Activated CD4-positive, CD25-positive, alpha-beta regulatory T cell (primary cell): ENCODE measurements at places on chromosomes 1 and 21.

GRCh38 chr1:112457955-112458354 is 50.8 kb upstream of the WNT2B start:
- DNase-seq: no peak

- DNase-seq: no peak
Observed at GRCh38 chr1:98048751-98049325, 128.0 kb upstream of the DPYD start.

DNA sequence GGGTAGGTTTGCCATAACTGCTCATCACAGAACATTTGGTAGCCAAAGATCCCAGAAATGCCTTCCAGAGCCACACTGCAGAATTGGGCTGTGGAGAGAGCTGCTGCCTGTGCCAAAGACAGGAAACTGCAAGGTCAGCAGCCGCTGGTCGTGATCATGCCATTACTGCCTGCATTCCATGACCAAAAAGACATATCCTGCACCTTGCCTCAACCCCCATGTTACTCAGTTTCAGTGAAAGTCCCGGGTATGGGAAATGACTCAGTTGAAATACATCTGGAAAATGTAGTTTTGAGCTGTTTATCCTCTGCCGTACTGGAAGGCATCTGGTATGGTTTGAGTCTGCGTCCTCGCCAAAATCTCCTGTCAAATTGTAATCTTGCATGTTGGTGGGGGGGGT is 161.7 kb downstream of the FCRL5 start:
- no peak for DNase-seq

DNA sequence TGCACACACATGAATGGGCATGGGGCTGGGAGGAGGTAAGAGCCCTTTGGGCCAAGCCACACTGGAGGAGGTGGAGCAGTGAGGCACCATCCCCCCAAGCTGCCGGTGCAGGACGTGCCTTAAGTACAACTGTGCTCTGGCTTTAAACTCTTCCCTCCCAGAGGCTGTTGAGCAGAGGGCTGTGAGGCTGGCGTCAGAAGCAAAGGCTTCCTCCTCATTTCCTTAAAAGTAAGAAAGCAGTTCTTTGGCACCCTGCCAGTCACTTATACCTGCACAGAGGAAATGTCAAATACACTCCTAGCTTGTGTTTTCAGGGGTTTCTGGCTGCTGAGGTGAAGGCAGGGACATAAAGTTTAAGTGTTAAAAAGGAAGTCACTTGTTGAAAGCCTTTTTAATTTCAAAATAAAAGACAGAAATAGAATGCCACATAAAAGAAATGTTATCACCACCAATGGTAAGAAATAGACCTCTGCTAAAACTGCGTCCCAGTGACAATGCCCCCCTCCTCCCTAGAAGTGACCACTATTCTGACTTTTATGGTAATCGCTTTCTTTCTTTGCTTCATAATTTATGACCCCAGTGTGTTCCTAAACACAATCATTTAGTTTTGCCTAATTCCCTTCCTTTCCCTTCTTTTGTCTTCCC is 33.0 kb downstream of the LAMC2 start:
- no peak for DNase-seq

GRCh38 chr1:236348071-236348470 is 46.0 kb upstream of the EDARADD start:
- DNase-seq: no peak

DNA sequence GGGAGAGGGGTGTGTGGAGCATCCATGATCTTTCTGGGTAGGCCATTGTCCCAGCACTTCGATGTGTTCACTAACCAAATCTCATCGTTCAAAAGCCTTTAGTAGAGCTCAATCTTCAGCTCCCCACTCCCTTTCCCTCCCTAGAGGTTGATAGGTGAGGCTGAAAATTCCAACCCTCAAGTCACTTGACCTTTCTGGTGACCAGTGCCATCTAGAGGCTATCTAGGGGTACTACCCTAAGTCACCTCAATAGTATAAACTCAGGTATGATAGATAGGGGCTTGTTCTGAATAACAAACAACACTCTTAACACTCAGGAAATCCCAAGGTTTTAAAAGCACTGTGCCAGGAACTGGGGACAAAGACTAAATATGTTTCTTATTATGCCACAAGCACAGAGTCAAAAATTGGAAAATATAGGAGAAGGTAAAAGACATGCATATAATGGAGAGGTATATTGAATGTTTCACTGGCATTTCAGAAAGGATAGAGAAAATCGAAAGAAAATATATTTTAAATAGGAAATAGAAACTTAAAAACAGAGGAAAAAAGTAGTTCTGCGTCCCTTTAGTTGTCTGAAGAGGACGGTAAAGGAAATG is 42.9 kb upstream of the CD53 start:
- DNase-seq: no peak

DNA sequence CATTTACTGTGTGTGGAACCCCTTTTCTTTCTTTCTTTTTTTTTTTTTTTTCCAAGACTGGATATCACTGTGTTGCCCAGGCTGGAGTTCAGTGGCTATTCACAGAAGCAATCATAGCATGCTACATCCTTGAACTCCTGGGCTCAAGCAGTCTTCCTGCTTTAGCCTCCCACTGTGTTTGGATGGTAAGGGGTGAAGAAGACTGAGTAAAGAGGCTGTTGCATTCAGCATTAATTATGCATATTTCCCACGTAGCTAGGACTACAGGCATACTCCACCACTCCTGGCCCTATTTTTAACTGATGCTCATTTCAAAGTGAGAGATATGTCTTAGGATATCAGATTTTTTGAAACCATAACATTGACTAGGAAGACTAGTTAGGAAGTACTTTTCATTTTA is 39.5 kb downstream of the PHACTR4 start:
- DNase-seq: no peak

DNA sequence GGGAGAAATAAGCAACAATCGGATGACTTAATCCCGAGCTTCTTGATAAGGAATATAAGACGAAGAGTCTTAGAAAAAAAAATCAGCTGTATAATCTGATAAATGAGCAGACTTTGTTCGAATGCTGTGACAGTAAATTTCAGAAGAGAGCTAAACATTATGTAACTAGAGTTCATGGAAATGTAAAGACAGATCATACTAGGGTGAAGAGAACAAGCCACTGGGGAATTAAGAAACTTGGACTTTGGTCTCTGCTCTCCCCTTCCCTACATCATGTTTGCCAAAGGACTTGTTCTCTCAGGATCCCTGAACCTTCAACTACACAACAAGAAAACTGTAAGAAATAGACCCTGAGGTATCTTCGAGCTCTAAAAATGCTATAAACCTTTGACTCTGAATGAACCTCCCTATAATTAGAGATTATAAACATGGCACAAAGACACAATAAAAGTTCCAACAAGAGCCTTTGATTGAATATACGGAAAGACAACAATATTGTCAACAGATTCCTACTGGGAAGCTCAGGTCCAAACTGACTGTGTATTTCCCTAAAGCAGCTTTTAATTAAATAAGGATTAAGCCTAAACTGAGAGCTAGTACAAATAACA is 27.5 kb downstream of the FRRS1 start:
- no peak for DNase-seq

- no peak for DNase-seq
Observed at GRCh38 chr1:114505148-114505561, 5.8 kb downstream of the TRIM33 start.
